ENCODE measurements at places on chromosomes 5 and 9.

DNA sequence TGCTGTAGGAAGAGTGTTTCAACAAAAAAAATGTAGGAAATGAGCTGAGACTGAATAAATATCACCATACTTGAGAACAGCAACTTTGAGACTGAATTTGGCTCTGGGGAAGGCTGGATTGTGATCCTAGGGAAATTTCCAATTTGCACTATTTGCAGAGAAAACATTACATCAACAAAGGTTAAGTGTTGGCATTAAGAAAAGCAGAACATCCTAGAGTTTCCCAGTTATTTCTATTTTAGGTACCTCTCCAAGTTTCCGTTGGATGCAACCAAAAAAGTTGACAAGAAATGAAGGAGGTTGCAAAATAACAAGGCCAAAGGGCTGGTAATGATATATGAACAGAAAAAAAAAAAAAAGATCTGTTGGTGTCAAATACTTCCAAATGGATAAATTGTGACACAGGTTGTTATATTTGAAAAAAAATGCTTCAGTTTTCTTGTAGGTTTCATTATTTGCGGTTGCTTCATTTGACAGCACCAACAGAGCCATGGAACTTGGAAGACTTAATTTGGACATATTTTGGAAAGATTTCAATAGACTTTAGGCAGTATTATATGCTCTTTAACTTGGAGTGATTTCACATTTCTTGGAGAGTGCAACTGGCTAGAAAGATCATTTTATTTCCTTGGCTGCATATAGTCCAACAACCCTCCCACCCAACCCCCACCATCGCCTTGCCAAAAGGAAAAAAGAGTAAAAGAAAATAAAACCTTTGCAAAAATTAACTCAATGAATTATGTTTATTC lies 230.8 kb downstream of the ZNF608 start:
- DNase-seq: no peak

DNA sequence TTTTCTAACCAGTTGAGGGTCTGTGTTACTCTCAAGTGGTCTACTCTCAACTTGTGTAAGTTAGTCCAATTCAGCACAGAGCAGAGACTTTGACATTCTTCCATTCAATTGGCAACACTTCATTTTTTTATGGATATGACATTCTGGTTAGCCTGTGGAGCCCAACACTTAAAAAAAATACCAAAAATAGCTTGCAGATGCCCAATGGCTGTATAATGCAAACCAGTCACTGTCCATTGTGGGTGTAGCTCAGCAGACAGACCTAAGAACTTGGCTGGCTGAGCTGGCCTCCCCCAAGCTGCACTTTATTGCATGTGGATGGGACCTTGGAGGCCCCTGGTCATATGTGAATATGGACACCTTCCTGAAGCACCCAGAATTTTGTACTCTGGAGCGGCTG lies 103.2 kb downstream of the DPYSL3 start:
- DNase-seq: no peak

DNA sequence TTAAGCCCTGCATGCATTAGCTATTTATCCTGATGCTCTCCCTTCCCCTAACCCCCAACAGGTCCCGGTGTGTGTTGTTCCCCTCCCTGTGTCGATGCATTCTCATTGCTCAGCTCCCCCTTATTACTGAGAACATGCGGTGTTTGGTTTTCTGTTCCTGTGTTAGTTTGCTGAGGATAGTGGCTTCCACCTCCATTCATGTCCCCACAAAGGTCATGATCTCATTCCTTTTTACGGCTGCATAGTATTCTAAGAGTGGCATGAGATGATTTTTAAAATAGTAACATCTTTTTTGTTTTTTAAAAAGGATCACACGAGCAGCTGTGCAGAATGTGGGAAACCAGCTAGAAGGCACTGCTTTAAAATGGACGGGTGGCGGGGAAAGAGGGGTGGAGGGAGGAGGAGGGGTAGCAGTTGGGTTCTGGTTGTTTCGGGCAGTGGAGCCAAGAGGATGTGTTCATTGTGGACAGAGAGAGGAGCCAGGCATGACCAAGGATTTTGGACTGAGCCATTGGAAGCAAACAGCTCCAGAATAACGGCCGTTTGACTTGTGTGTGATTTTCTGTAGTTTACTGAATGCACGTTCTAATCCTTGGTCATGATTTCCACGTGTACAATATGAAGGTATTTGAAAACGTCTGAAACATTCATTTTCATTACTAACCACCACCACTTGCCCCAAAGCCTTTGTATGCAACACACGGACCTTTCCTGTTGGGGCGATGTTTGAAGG lies 1.7 kb upstream of the TENT4A start:
- no peak for DNase-seq

DNA sequence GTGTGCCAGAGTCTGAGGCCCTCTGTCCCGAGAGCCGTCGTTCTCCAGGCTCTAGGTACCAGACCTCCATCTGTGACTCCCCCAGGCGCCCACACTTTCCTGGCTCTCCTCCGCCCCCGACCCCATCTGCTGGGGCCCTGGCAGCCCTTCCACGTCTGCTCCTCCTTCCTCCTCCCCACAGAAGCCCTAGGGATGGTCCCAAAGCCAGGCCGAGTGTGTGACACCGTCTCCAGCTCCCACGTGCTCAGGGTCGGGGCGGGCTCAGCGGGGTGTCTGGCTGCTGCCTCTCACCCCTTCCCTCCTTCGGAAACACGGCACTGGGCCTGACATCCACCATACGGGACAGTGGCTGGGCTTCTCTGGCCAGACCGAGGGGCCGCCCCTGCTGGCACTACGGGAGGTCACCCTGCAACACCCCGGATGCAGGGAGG lies 20.5 kb upstream of the SLC6A19 start:
- no peak for DNase-seq

DNA sequence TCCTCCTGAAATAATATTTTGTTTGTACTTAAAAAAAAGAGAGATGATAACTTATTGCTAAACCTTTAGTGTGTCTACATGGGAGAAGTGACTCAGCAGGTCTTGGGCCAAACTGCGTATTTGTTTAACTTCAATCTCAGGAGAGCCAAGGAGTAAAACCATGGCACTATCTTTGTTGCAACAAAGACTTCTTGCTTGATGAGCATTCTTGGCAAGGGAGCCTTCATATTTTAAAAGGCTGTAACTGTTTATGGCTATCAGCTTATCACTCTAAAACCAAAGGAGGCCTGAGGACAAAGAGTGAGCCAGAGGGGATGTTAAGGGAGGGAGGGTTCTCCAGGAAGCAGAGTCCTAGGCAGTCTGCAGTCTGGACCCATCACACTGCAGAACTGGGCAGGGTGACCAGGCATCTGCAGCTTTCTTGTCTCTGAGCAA lies 216.2 kb upstream of the S1PR3 start:
- DNase-seq: no peak

All from activated CD4-positive, alpha-beta T cell treated with anti-CD3 and anti-CD28 coated beads, Interleukin-10, Interleukin-2, amounts not matched to agents 100 ng/mL and 50 ng/mL, durations not matched to agents 16 hours and 8 hours (primary cell).